ENCODE measurements at places on chromosomes 16 and 17. TPM values are rescaled to one million over a fixed set of nuclear protein-coding genes. Genes with fewer than 3 reads are reported as not detected.

DNA sequence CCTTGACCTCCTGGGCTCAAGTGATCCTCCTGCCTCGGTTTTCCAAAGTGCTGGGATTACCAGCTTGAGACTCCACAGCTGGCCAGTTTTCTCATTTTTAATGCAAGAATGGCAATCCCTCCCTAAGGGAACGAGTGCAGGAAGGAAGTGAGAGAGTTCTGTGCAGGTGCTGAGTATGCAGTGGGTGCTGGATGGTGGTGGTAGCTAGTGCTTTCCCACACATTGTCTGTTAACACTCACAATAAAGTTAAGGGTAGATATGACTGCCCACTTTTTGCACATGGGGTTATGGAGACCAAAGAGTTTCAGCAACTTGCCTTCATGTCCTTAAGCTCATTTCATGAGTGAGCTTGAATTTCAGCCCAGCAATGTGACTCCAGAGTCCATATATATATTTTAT is 18.5 kb downstream of the RGS9 start:
- no peak for DNase-seq

- no peak for DNase-seq
Measured at GRCh38 chr17:61394630-61395408, 4.8 kb upstream of the TBX2 start.

DNA sequence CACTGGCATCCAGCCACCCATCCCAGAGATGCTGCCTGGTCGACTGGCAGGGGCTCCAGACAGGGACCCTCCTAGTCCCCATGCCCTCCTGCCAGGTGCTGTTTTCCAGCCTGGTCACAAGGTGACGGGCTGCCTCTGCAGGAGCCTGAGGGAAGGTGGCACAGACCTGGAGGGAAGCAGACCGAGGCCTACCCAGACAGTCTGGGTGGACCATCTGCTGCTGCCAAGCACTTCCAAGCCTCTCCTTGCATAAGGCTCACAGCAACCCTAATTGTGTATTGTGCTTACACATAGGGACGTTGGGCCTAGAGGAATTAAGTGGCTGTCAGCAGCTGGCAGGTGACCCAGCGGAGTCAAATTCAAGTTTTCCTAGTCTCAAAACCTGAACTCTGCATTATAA is 90.1 kb upstream of the KCNJ18 start:
- DNase-seq, result no peak

- DNase-seq, result no peak
Measured at GRCh38 chr16:81715358-81716196, 63.5 kb upstream of the PLCG2 start.

GOT2 gene
- polyA plus RNA-seq, result 58.4 TPM

SSTR5 gene
- not detected for polyA plus RNA-seq

SLC5A10 gene
- 0.59 TPM for polyA plus RNA-seq

TSPAN10 gene
- 3.1 TPM for polyA plus RNA-seq
